AG08396 (cell line): ENCODE measurements at places on chromosomes 4 and X.

DNA sequence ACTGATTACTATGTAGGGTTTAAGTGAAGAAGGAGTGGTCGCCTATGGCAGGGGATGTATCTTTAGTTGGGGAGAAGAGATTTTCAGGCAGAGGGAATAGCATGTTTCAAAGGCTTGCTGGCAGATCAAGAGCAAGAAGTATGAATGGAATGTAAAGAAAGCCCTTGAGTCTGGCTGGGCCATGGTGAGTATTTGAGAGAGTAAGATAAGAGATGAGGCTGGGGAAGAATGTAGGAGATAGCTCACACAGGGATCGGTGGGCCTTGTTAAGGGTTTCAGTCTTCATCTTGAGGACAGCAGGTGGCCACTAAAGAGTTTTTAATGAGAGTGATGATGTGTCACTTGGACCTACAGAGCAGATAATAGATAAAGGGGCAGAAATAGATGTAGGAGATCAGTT, 319.1 kb upstream of the RPS6KA3 start:
- no peak for DNase-seq

DNA sequence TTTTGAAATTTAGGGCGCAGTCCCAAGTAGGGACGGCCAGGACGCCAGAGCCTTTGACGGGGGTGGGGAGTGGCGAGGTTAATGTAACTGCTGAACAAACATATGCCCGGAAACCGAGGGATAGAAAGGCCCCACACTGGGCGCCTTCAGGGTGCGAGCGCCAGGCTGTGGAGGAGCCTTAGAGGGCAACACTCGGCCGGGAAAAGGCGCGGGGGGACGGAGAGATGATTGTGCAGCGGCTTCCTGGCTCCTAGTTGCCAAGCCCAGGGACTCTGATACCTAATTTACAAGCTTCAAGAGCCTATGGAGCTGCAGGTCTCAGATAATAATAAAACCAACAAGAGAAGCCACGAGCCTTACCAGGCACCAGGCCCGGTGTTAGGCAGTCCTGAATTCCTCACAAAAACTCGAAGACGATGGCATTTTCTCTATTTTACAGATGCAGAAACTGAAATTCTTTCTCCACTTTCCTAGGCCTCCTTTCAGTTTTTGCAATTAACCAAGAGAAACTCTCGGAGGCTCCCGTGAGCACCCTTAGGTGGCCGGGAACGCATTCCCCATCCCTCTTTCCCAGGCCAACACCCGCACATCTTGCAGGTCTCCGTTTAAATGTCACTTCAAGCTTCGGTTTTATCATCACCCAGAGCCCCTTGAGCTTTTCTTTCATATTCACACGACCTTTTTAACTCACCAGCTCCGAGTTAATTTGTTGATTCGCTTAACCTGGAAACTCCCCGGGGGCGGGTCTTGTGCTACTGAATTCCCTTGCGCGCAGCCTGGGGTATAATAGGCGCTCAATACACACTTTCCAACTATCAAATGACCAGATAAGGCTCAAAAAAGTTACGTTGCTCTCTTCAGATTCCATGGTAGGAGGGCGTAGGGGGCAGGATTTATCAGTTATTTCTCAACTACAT, 6.4 kb upstream of the GSX2 start:
- DNase-seq, result no peak

DNA sequence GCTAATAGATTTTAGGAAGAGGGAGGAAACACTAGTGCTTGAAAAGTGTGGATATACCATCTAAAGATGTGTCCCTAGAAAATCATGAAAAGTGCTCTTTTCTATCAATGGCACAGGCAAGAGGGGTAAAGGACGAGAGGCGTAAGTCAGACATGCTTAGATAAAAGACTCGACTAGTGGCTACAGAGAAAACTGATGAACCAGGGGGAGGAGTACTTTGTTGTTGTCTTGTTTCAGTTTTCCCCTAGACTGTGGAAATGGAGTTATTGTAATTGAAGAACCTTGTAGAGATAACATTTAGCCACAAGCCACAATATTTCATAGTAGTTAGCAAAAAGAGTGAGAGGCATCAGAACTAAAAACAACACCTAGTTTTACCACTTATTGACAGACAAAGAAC, 21.4 kb downstream of the GALNTL6 start:
- no peak for DNase-seq

GRCh38 chrX:136055651-136056221, 70.5 kb downstream of the SLC9A6 start:
- DNase-seq, result peak; percentile 48

GRCh38 chrX:155544881-155545280, 67.9 kb downstream of the TMLHE start:
- no peak for DNase-seq

DNA sequence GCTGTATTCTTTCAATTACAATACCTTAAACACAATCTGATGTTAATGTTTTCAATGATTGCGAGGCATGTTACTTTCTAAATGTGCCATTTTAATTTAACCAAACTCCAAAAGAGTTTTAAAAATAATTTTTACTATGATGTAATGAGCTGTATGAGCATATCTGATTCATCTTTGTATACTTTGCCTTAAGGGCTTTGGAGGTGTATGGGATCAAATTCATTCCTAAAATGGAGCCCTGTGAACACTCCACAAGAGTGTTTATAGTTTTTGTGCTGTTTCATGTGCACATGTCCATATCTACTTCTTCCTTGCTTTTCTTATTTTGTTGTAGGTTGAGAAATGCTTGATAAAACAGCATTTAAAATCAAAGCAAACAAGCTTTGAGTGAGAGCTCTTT, 82.4 kb downstream of the ATP10D start:
- no peak for DNase-seq

DNA sequence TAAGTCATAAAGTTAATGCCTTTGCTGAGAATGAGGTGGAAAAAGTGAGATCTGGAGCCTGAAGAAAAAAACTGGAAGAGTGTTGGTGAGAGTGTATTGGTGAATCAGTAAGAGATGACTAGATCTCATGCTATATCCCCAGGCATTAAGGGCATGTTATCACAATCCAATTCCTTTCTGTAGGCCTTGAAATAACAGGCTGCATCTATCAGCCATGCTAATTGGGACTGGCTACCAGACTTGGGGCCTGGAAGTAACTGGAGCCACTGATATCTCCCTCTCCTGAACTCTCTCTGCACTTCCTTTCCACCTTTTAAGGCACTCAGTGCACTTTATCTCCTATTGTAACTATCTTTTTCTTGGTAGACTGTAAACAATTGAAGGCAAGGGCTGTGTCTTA, 88.8 kb upstream of the HPRT1 start:
- no peak for DNase-seq

DNA sequence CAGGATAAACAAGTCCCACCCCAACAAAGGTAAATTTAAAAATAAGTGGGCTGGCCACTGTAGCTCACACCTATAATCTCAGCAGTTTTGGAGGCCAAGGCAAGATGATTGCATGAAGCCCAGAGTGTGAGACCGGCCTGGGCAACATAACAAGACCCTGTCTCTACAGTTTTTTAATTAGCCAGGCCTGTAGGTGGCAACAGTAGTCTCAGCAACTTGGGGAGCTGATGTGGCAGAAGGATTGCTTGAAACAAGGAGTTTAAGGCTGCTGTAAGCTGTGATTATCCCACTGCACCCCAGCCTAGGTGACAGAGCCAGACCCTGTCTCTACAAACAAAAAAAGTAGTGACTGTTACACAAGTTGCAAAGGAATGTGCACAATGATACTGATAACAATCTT, 74.6 kb upstream of the FAAH2 start:
- no peak for DNase-seq

GRCh38 chr4:48307528-48307927, 33.8 kb upstream of the SLAIN2 start:
- DNase-seq, result no peak

- no peak for DNase-seq
Observed at GRCh38 chr4:182969651-182970279, 52.6 kb upstream of the DCTD start.

DNA sequence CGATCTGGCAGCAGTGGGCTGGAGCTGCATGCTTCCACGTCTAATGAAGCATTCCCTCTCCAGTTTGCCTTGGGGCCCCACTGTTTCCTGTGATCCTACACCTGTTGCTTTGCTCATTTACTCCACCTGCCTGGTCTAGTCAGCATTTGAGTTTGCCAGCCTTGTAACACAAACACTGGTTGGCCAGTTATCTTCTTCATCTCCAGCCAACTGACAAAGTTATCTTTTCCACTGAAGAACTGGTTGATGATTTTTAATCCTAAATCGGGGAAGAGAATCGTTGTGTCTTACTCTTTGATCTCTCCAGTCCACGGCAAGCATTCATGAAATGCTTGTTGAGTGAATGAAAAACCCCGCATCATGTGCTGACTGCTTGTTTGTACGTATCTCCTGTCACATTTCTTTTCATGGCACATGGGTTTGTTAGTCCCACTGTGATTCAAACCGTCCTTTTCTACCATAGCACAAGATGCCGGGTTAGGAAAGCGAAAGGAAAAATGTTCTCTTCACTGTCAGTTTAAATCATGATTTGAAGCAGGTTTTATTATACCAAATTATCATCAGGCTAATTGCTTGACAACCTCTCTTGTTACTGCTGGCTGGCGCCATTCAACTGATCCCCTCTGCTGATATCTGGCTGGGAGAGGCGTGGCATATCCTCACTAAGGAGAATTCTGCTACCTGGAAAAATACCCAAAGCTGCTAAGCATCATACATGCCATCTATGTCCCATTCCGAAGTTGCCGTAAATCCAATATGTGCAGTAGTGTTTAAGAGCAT, 144.8 kb downstream of the SHROOM3 start:
- no peak for DNase-seq

- DNase-seq, result no peak
Observed at GRCh38 chrX:17495052-17495451, 120.1 kb downstream of the NHS start.

GRCh38 chr4:82017680-82018079, 356.1 kb downstream of the HNRNPD start:
- DNase-seq, result no peak

DNA sequence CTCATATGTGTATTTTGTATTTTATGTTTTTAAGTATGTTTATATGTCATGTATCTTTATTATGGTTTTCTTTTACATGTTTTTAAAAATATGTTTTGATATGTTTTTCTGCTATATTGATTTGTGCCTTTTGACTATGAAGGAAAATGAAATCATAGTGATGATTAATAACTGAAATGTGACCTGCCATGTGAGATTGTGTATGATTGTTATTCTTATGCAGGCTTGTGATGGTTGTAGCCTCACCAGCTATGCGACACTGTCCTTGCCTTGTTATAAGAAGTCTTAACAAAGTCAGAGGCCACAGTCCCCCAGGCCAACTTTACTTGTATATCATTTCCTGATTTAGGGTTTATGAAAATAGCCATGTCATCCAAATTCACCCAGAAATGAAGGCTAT, 83.2 kb downstream of the TMEM131L start:
- no peak for DNase-seq

- peak; percentile 5 for DNase-seq
Observed at GRCh38 chrX:111352424-111352823, 59.6 kb downstream of the DCX start.

DNA sequence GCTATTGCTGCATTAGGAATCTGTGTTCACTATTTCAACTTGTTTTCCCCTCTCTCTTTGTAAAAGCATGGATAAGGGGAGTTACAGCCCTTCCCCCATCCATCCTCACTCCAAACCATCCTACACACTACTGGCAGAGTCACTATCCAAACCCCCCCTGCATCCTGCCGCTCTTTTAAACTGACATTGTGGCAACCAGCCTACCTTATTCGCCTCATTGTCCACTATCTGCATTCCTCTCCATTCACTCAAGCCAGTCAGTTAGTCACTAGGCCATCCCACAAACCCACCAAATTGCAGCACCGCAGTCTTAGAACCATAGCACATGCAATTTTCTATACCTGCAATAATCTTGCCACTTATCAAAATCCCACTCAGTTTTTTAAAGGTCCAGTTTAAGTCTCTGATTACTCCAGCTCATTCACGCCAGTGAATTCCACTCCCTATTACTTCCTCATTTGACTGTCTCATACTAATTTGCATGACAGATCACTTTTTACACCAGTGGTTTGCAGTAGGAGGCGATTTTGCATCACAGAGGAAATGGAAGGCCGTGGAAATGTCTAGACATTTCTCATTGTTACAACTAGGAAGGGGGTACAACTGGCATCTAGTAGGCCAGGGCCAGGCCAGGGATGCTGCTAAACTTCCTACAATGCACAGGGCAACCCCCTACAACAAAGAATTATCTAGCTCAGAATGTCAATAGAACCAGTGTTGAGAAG, 181.8 kb downstream of the HS6ST2 start:
- DNase-seq, result no peak

- no peak for DNase-seq
Observed at GRCh38 chr4:185740471-185740873, 71.5 kb downstream of the SORBS2 start.

DNA sequence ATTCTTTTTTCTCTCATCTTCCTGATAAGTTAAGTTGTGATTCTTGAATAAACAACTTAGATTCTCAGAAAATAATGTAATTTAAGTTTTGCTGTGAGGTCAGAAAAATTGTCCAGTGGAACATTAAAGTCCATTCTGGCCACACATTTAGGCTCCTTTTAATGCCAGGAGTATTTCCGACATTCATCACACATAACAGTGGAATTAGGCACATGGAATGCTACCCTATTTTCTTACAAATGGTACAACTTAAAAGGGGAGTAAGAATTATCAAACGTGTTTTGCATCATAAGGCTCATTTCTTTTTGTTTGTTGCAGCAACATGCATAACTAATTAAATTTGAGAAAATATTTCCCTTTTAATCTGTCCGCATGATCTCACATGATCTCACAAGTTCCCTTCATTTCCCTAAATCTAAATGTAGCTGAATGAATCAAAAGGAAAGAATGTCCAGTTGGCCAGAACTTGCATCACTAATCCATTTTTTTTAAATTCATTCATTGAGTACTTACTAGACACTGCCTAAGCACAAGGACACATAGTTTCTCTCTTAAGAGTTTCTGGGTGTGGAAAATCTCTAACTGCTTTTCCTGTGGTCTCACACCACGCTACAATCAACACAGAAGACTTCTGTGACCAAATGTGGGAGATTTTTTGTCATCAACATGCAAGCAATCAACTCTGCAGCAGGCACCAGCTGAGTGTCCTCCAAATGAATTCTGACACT, 22.0 kb downstream of the SPARCL1 start:
- DNase-seq, result peak; percentile 47

- DNase-seq, result no peak
Observed at GRCh38 chrX:53795576-53795975, 109.1 kb upstream of the HUWE1 start.

GRCh38 chr4:66014146-66014765, 344.0 kb upstream of the EPHA5 start:
- no peak for DNase-seq

GRCh38 chr4:15390494-15390893, 37.3 kb upstream of the C1QTNF7 start:
- DNase-seq, result no peak

DNA sequence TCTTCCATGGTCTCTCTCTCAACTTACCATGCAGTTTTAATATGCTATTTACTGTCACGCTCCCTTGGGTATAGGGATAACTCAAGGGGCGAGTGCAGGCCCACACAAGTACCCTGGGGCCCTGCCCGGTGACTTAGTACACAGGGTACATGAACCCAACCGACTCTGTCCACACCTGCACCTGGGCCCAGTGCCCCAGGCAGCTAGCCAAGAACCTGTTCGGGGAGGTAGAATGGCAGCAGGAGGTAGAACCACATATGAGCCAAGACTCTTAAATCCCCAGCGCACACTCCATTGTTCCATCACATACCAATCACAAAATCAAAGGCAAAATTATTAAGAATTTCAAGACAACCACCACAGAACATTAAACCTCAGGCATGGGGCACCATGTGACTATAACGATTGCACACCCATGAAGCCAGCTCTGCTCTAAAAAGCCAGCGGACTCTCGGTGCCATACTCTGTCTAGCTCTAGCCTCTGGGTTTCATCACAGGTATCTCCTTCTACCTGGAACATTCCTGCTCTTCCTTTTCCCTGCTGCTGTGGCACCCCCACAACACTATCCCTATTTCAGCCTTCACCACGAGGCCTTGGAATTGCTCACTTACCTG, 14.6 kb downstream of the PHF8 start:
- DNase-seq, result no peak
